ENCODE measurements at places on chromosomes 1 and 21.

- no peak for DNase-seq
Observed at GRCh38 chr1:185864889-185865517, 130.8 kb downstream of the HMCN1 start.

DNA sequence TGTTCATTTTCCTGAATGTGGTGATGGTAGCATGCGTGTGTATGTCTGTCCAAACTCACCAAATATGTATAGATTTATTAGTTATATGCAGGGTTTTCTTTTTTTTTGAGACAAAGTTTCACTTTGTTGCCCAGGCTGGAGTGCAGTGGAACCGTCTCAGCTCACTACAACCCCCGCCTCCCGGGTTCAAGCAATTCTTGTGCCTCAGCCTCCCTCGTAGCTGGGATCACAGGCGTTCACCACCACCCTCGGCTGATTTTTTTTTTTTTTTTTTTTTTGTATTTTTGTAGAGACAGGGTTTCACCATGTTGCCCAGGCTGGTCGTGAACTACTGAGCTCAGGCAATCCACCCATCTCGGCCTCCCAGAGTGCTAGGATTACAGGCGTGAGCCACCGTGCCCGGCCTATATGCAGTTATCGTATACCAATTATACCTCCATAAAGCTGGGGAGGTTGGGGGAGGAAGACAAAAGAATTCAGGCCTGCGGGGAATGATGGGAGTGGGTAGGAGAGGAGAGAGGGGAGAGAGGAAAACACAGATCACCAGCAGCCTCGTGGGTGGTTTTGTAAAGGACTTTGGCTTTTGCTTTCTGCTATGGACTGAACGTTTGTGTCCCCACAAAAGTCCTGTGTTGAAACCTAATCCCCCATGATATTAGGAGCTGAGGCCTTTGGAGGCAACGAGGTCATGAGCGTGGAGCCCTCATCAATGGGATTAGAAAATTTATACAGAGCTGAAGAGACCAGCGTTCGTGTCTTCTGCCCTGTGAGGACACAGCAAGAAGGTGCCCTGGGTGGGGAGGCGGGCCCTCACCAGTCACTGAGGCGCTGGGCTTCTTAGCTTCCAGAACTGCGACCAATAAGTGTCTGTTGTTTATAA, 4.4 kb upstream of the HNRNPU start:
- DNase-seq, result no peak

DNA sequence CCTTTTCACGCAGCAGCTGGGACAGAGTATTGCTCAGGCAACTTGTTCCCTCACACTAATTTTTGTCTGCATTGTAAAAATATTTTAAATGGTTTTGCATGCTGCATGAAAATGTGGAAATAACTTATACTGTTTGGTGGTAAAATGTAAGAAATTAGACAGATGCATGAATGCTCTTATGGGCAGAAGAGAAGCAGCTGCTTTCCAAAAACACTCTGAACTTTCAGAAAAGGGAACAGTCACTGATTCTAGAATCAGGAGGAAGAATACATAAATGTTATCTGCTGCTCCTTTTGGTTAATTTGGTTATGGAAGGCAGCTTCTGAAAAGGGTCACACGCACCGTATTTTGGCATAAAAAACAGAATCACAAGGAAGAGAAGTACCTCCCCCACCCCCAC, 87.0 kb upstream of the RUNX1 start:
- no peak for DNase-seq

GRCh38 chr1:168079761-168080160, 57.0 kb downstream of the GPR161 start:
- DNase-seq, result no peak

DNA sequence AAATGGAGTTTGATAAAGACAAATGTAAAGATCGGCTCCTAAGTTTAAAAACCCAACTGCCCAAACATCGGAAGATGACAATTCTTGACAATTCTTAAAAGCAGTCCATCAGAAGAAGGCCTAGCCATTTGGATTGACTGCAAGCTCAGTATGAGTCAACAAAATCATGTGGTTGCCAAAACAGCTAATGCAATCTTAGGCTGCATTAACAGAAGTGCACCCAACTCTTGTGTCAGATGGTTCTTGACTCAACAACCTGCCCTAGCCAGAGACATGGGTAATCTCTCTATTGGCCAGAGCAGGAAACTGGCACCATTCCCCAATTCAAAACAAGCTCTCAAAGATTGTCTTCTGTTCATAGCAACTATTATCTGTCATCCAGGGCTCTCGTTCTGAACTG, 9.9 kb upstream of the NCF2 start:
- peak; percentile 95 for DNase-seq

DNA sequence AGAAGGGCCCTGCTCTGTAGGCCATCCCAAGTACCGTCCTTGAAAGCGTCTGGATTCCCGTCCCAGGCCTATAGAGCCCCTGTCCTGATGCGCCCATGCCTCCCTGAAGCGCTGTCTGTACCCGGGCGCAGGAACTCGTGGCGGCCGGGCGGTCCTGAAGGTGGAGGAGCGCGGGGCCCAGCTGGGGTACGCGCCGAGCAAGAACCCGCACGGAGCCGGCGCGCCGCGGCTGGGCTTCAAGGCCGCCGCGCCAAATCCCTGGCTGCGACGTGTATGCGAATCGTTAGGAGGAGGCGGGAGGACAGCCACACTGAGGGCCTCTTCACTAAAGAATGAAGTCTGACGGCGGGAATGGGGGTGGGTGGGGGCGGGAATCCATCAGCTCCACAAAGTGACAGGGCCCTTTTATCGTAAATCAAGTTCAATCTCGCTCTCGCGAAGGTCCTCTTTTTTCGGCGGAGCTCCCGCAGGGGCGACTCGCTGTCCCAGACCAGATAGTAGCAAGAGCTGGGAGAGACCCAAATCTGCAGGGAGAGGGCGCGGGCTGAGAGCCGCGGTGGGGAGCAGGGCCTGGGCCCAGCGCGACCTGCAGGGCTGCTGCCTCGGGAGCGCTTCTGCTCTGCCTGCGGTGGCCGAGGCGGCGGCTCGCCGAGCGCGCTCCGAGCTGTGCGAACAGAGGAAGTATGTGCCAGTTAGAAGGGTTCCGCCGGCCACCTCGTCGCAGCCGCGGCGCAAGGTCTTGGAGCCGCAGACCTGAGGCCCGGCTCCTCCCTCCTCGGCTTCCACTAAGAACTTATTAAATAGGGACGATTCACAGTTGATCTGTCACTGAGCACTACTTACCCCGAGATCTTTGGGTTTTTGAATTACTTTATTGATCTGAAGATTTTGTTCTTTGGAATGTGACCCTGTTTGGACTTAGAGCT, 10.4 kb downstream of the BARHL2 start:
- peak; percentile 63 for DNase-seq

- peak; percentile 50 for DNase-seq
Observed at GRCh38 chr1:54287801-54288211, 87.8 kb downstream of the MRPL37 start.

DNA sequence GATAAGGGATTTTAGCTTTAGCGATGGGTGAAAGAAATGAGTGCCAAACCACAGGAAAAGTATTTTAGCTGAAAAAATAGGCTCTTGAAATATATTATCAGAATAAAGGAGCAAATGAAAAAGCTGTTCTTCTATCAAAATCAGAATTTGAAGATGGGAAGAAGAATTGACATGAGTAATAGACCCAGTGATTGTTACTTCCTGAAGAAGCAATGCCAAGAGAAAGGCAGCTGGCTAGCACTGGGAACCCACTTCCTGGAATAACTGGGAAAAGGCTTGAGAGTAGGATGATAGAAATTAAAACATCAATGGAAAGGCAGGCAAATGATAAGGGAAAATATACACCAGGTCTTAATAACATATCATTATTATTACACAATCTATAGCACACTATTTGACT, 29.9 kb upstream of the LYPLAL1 start:
- peak; percentile 30 for DNase-seq

- DNase-seq, result no peak
Observed at GRCh38 chr1:110798691-110799256, 74.2 kb upstream of the CD53 start.

DNA sequence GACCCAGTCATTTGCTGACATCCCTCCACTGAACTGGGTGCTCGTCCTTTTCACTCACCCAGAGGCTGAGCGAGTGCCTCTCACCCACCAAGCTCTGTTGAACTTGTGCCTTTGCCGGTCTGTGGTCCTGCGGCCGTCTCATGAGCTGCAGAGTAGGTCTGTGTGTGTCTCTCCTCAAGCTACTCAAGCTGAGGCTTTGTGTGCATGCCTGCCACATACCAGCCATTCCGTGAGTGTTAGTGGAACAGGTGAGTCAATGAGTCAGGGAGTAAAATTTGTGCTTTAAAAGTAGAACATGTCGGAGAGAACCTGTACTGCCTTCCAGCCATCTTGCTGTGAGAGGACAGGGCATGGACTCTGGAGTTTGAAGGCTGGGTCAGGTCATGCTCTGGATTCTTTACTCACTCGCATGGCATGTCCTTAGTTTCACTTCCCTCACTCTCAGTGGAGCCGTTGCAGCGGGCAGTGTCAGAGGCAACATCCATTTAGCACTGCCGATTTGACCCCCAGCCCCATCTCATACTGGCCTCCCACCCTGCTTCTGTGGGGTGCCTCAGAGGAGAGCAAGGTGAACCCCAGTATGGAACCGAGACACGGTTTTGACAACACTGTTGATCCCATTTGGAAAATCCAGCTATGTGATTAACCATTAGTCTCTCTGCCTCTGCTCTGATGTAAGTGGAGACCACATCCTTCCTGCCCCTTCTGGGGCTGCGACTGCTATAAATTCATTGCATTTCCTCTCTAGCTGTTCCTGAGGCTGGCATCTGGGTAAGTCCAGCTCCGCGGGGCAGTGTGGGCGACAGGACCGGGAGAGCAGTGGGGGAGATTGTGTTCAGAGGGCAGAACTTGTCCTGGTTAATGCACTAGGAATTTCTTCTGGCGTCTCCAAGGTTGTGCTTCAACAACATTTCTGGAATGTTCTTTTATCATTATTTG, at the start of gene NLRP3:
TSS of gene NLRP3 (plus strand) at position 751 of the 939 bp plus-strand sequence. CDS start 2,628 bp downstream, outside the sequence.
- DNase-seq, result peak; percentile 92

- DNase-seq, result no peak
Observed at GRCh38 chr1:16927256-16927655, 5.5 kb downstream of the CROCC start.

DNA sequence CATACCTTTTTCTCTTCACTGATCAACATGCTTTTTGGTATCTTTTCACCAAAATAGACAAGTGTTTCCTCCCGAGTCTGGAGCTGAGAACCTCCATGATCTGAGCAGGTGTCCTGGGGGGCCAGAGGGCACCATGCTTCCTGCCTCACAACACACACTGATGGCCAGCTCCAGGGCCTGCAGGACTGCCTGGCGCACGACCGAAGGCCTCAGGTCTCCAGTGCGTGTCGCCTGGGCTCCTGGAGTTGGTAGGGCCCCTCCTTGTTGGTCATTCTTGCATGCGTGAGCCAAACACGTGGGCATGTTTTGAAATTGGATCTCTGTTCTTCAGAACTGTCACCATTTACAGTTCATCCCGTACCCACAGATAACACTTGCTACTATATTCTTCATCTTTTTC, 64.4 kb downstream of the SLC37A1 start:
- no peak for DNase-seq

DNA sequence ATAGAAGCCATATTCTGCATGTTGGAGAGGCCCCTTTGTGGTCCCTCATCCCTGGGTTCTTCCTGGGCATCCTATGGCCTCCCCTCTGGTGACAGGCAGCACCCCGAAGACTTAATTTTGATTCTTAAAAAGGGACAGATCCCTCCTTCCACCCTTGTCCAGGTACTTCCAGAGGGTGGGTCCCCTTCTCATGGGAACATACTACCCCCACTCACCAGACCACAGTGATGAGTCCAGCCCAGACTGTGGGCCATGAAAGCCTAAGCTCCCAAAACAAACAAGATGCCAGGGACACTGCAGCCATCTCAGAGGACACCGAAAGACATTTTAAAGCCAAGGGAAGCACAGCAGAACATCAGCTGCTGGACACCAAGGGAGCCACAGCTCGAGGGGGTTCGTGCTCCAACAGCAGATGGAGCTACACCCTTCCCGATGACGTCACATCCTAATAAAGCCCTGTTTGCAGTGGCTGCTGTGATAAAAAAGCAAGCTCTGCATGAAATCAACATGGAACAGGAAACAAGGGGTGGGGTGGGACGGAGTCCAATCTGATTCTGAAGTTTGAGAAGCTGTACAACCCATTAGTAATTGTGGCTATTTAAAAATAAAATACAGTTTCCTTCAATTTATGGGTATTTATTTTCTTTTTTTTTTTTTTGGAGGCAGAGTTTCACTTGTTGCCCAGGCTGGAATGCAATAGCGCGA, 32.4 kb downstream of the GNB1 start:
- DNase-seq, result peak; percentile 76

Measured in suppressor macrophage treated with lipopolysaccharide for 1 hour (primary cell).